ENCODE measurements at places on chromosomes 16 and 17.

GRCh38 chr17:61583242-61583641 lies 7.8 kb downstream of the NACA2 start:
- DNase-seq = no peak

DNA sequence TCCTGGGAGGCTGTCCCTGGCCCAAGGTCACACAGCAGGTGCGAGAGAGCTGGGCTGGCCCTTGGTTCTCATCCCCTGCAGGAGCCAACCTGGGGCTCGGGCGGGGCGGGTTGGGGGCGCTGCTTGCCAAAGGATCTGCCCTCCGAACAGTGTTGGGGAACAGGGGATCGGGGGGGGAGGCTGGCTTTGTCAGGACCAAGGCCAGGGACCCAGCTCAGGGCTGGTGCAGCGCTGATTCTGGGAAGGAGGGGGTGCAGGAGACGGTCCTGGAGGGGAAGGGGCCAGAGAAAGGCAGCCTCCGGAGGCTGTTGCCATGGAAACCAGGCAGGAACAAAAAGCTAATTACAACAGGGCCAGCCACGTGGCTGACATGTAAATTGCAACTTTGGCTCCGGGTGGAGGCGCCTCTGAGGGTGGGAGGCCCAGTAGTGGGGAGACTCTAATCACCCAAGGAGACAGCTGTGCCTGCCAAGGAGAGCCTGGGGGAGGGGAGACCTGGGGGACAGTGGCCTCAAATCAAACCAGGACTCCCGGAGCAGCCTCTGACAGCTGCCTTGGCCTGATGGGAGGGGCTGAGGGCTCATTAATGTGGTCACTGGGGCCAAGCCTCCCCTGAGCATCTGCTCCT lies 1.3 kb downstream of the TUBB3 start:
- DNase-seq = peak; percentile 87

- DNase-seq = no peak
These were observed 572.1 kb upstream of the PSMD7 start for GRCh38 chr16:73724503-73724902.

GRCh38 chr17:15121426-15121825 lies 143.7 kb downstream of the PMP22 start:
- no peak for DNase-seq

DNA sequence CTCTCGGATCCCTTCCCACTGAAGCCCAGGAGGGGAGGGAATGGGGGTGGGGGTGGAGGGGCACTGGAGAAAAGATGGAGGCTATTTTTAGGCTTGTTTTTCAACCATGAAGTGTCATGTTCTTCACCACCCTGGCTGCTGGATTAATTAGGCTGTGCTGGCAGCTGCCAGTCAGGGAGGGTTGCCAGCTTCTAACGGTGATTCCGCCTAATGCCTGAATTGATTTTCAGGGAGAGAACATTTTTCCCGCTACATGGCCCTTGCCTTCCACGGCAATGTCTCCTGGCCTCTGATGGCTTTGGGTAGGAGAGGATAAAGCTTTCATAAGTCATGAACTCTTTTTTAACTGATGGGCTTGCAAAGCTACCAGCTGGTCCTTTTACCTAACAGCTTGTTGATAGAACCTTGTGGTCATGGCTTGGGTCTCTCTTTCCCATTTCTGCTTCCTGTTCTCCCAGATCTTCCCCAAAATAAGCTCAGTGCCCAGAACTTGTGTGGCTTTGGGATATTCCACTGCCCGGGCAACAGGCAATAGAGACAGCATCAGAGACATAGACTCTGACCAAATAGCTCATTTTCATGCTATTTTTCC lies 167.4 kb downstream of the PITPNC1 start:
- DNase-seq = no peak

DNA sequence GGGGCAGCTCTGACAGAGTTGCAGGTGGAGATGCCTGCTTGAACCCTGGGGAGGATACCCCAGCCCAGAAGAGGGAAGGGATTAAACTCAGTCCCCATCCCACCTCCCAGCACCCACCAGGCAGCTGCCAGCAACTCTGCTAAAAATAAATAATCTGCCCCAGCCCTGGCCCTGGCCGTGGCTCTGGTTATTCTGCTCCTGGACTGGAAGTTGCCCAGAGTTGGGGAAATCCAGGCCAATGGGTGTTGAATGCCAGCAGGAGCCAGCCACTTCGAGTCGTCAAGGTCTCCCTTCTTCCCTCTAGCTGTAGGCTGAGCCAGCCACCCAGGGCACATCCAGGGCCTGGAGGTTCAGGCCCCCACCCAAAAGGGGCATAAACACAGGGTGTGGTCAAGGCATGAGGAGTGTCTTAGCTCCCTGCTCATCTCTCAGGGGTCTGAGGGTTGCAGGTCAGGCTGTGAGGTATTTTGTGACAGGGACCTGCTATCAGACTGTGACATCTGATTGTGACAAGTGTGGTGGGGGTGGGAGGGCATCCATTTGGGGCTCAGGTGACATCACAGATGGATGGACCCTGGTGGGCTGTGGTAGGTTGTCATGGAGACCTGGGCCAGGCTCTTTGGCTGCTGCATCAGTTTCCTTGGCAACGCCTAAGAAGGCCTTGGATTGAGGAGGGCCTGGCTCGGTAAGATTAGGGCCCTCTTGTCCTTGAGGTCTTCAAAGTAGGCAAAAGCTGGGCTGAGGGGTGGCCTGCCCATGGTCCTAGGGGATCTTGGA lies 1.0 kb upstream of the RRAD start:
- DNase-seq = no peak

DNA sequence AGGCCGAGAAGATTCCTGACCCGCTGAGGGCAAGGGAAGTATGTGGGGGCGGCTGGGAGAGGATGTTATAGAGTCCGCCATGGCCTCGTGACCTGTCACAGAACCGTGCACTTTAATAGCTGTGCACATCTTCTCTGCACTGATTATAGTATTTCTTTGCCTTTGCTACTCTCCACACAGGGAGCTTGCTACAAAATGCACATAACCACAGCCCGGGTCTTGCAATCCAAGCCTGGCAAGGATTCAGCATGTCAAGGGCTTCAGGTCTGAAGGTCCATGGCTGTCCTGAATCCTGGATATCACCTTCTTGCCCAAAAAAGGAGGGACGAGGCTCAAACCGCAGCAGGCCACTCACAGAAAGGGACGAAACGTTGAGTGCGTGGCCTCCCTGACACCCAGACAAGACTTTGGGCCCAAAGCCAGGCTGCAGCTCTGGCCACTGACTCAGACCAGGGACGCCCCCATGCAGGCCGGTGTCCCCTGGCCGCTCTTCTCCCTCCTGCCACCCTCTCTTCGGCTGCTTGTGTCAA lies 43.7 kb downstream of the USP22 start:
- peak; percentile 47 for DNase-seq

DNA sequence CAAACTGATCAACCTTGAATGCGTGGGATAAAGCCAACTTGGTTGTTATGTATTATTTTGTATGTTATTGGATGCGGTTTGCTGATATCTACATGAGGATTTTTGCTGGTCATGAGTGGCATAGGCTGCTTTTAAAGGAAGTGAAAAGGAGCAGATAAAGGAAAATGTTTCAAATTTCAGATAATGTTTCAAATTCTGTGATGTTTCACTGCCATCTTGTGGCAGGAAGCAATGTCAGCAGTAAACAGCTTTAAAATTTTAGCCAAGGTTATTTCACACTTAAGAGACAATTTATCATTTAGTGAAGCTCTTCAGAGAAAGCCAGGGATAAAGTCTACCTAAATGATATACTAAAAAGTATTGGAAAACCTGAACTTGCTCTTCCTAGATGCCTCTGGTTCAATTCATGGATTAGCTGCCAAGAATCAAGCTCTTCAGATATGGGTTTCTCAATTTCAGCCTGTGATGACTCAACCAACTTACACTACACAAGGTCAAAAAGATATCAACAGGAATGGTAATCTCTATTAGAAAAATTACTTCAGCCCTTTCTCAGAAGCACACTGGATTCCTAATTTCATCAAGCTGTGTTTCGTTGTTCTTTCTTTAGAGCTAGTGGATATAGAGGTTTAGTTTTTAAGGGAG lies 136.0 kb upstream of the C17orf78 start:
- no peak for DNase-seq

All from ecto neural progenitor cell (in vitro differentiated cells).